ENCODE measurements at places on chromosomes 7 and 10. TPM values are rescaled to one million over a fixed set of nuclear protein-coding genes. Genes with fewer than 3 reads are reported as not detected.

The CUEDC2 gene
- 101 TPM for total RNA-seq

DNA sequence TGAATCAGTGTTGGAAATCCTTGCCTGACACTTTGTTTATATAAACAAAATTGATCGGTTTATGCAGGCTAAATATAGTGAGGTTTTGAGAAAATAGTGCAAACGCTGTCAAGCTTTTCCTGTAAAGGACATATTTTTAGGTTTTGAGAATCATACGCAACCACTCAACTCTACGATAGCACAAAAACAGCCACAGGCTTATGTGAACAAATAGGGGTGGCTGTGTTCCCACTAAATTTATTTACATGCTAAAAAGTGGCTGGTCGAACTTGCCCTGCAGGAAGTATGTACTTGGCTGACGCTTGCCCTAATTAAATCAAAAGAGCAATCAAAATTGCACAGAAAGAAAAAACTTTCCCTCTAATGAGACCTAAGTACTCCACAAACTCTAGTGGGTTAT lies 234.7 kb upstream of the CACNA2D1 start:
- no peak for DNase-seq

- DNase-seq: no peak
These were observed 228.4 kb upstream of the DGKB start for GRCh38 chr7:15130666-15131541.

GRCh38 chr7:95327356-95327755 lies 3.0 kb upstream of the PON1 start:
- no peak for DNase-seq

DNA sequence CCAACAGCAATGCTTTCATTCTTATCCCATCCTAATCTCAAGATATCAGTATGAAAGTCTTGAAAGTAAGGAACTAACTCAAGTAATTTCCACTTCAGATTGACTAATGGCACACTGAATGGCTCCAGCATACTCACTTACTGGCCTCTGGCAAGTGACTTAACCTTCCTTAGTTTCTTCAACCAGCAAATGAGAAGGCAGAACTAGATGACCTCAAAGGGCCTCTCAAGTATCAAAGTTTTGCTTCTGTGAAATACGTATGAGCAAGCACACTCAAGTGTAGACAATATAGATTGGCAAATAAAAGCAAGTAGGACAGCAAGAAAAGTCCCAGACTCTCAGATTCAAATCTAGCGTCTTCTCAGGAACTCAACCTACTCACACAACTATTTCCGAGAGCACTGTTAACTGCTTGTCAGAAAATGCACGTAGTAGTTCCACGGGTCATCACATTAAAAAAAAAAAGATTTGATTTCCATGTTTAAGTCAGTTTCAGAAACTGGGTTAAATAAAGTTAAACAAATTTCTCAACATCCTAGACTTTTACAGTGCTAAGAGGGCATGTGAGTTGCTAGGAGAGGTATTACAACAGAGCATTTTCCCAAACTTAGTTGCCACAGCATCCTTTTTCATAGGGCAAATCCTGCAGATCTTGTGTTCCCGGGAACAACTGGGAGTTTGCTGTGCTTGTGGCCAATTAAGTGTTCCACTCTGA lies 276.9 kb upstream of the KLF14 start:
- no peak for DNase-seq

GRCh38 chr7:36707465-36707864 lies 16.8 kb downstream of the AOAH start:
- no peak for DNase-seq

DNA sequence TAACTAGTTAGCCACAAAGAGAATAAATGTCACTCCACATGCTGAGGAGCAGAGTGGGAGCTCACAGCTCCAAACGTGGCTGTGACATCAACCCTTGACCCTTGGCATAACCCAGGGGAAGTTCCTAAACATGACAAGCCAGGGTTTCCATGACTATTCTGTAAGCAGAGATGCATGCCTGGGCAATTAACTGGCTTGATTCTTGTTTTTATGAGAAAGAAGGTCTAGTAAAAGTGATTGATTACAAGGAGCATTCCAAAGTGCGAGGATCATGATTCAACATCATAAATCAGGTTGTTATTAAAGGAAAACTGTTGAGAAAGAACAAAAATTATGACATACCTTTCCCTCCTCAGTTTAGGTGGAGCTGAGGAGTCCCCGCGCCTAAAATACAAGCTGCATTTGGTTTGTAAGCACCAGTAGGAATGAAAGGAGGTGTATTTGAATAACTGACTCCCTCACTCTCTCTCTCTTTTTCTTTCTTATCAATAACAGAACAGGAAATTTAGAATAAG lies 108.4 kb downstream of the SFMBT2 start:
- no peak for DNase-seq

GRCh38 chr10:114821915-114822443 lies 399 bp downstream of the FHIP2A start:
- peak; percentile 60 for DNase-seq

DNA sequence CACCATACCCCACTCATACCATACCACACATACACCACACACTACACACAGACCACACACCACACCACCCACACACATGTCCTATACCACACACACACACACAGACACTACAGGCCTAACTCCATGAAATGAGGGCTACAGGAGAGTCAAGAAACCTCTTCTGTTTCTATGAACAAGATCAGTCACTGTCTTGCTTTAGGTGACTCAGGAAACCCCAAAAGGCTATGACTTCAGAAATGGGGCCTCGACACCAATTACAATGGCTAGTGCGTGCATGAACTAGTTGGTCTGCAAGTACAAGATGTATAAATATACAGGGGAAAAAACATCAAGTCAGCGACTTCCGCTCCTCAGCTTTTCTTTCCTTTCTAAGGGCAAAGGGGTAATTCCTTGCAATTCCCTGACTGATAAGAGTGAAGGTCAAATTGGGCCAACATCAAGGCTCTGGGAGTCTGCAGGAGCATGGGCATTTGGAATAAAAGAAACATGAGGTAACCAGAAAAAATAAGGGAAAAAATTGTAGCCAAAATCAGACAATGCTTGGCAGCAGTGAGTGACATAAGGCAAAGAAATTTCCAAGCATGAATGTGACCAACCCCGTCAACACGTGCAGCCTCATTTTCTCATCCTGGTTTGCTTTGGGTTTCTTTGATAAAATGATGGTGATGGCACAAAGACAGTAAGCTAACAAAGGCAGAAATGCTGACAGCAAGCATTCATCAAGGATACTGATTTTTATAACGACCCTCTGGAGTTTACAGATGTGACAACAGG lies 1.5 kb downstream of the PKD1L1 start:
- no peak for DNase-seq

DNA sequence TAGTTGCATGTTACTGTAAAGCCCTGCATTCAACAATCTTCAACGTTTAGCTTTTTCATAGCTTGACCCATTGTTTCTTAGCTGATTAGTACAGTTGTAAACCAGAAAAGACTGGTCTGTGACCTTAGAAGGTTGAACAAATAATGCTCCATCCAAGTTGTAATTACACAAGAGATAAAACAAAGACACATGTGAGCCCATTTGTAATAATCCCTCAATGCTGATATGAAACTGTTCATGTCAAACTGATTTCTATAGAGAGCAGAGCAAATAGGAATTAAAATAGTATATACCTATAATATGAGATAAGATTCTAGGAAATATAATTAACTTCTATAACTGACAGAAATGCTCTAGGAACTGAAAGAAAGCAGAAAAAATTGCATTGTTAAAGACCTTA lies 94.7 kb upstream of the SLC25A13 start:
- no peak for DNase-seq

The HPSE2 gene
- 1.7 TPM for total RNA-seq

- no peak for DNase-seq
These were observed 52.3 kb upstream of the ANTXRL start for GRCh38 chr10:46234431-46235060.

GRCh38 chr10:126114884-126115555 lies 218.7 kb downstream of the FANK1 start:
- DNase-seq: no peak

GRCh38 chr7:30470771-30471170 lies 7.8 kb downstream of the NOD1 start:
- DNase-seq: no peak

- no peak for DNase-seq
These were observed 40.0 kb downstream of the CALD1 start for GRCh38 chr7:134819401-134819800.

GRCh38 chr10:89392974-89393373 lies 551 bp downstream of the IFIT1 start:
- no peak for DNase-seq

DNA sequence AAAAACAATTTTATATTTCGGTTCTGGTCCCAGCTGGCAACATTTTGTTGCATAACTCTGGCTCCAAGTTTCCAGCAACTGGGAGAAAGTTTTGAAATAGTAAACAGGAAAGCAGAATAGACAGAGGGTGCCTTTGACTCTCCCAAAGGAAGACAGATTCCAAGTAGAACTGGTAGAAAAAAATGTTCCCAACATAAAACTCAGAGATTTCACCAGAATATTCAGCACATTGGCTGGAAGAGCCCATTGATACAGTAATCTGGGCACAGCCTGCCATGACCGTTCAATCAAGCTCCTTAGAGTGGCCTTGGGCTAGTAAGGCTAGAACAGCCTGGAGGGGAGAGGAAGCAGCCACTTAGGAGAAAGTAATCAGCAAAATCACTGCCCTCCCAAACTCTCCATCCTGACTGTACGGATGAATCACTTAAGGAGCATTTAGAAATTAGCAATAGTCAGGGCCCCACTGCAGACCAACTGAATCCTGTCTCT lies 120.4 kb downstream of the CUBN start:
- no peak for DNase-seq

The OR2A7 gene
- 3.7 TPM for total RNA-seq

DNA sequence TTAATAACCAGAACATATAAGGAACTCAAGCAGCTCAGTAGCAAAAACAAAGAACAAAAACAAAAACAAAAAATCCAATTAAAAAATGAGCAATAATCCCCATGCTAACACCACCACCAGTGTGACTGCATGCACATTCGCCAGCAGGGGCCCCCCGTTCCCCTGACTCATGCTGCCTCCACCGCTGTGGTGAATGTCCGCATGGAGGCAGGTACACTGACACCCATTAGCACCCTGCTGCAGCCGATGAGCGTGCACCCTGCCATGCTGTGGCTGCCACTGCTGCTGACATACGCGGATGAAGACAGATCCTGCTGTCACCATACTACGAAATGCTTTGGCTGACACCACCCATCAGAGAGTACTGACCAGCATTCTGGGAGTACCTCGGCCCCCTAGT lies 321.6 kb upstream of the LRRTM3 start:
- DNase-seq: no peak

Data from sciatic nerve (tissue), 2 donors.